NCI-H187 treated with DMSO at 0.1 percent for 48 hours (cell line): ENCODE measurements at places on chromosomes 2 and 18.

DNA sequence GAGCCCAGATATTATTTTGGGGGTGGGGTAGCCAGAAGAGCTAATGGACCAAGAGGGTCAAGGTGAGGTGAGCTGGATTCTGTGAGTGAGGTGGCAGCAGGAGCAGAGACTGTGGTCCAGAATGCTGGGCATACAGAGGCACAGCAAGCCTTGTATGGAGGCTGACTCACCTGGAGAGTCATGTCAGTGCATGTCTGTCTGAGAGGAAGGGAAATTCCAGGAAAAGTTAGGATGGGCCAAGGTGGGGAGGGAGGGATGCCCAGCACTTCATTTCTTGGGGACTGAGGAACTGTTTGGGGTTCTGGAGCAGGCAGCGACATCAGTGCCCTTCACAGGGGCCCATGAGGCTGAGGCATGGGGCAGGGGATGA is 21.1 kb downstream of the PER2 start:
- DNase-seq, result no peak

- DNase-seq, result no peak
These were observed 420.1 kb upstream of the ZNF804A start for GRCh38 chr2:184178229-184178628.

GRCh38 chr2:190655570-190655969 is 6.7 kb downstream of the NAB1 start:
- DNase-seq, result no peak

- DNase-seq, result no peak
These were observed 51.1 kb downstream of the MTHFD2 start for GRCh38 chr2:74249406-74250122.

DNA sequence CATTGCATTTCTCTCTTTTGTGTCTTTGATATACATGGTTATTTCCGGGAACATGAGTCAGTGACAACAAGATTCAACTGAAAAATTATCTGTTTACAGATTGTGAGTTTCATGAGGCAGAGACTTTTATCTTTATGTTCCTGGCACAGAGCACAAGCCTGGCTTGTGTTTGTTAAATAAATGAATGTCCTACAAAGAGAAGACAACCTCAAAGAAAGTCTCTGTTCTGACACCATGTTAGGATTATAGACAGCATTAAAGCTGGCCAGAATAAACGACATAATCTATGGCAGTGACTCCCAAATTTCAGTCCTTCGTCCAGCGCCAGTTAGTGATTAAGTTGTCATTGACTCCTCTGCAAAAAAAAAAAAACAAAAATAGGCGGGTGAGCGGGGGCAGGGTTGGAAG is 97.4 kb upstream of the DNAJC10 start:
- DNase-seq, result no peak

GRCh38 chr2:46824611-46825010 is 91.0 kb downstream of the MCFD2 start:
- DNase-seq, result no peak

DNA sequence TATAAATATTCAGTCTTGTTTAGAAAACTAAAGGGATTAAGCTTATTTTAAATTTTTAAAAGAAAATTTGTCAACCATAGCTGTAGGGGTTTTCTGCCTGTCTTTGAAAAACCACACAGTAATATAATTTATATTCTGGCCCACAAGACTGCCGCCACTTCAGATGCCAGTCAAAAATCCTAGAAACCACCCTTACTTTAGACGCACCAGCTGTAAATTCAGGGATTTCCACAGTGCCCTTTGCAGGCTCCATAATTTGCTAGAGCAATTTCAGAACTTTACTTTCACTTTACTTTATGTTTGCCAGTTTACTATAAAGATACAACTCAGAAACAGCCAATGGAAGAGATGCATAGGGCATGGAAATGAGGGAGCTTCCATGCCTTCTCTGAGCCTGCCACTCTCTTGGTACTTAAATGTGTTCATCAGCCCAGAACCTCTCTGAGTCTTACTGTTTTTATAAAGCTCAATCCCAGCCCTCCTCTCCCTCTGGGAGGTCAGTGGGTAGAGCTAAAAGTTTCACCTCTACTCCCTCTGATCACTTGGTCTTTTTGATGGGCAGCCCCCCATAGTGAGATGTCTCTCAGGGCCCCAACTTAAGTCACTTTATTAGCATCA is 63.3 kb downstream of the KYNU start:
- no peak for DNase-seq

DNA sequence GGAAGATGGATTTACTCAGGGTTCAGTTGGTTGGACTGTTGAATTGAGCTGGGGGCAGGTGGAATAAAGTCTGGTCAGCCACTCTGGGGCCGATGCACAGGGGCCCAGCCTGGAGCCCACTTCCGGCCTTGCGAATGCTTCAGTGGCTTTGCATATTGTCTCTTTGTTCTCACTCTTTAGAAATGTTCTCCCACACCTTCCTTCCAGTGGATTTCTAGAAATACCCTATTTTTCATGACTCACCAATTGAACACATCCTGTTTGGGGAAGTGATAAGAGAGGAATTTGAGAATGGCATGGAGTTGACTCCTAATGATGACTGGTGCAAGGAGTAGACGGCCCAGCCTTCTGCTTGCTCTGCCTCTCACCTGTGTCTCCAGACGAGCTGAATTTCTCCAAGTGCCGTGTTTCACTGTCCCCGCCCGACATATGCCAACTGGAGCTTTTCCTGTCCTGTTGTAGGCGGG is 28.1 kb downstream of the ASAP2 start:
- DNase-seq, result no peak

GRCh38 chr2:8142461-8142860 is 539.4 kb upstream of the ID2 start:
- DNase-seq, result no peak
